ENCODE measurements at places on chromosomes 12 and 14. TPM values are rescaled to one million over a fixed set of nuclear protein-coding genes. Genes with fewer than 3 reads are reported as not detected.

DNA sequence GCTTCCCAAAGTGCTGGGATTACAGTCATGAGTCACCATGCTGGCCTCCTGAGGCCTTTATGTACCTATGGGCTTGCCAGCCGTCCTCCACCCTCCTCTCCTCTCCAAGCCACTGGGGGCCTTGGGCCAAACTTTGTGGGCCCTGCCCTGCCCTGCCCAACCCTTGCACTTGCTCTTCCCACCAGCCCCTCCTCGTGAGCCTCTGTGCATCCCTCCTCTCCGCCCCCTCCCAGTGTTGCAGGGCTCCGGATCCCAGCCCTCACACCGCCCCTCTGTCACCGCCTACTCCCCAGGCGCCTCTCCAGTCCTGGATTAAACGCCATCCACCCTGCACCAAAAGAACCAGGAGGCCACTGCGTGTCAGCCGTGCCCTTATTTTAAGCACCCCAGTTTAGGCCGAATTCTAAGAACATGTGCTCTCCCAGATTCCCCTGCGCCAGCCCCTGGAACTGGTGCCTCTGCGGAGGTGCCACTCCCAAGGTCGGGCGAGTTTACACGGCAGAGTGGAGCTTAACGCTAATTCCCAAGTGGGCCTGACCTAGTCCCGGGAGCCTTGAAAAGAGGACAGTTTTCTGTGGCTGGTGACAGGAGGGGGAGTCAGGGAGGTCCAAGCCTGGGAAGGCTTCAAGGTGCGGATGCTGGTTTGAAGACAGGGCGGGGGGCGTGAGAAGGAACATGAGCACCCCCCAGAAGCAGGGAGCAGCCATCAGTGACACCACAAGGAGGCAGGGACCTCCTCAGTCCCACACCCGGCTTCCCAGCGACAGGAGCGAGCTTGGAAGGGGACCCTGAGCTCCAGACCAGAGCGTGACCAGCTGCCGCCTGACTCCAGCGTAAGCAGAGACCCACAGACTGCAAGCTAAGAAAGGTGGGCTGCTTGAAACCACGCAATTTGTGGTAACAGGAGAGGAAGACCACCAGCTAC, 21.2 kb upstream of the CDCA4 start:
- no peak overlapping the region for H3K4me3 ChIP-seq
- peak overlapping the region; percentile 33 for H3K27ac ChIP-seq
- H3K36me3 ChIP-seq: no peaks in the 10 kb centered on the region

DNA sequence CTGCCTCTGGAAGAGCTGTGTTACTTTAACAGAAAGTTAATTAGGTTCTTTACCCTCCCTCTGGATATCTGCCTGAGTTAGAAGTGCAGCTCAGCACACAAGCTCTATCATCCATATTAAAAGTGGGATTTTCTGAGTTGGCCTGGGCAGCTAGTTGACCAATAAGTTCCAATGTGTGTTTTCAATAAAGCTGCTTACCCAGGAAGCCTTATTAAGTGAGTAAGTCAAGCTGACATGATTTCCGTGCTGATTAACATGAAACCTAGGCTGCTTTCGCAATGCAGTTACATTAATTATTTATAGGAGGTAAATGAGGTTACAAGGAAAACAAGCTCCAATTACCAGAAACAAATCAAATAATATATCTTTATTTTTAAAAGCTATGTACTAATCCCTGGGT, 4.8 kb downstream of the NEUROD4 start:
- peaks cover under 1% of the 10 kb centered on the region for H3K4me1 ChIP-seq
- H3K36me3 ChIP-seq: no peaks in the 10 kb centered on the region
- DNase-seq: no peak
- no peak overlapping the region for H3K4me3 ChIP-seq
- peaks cover 44% of the 10 kb centered on the region for H3K27me3 ChIP-seq

GRCh38 chr12:77042833-77043232, 22.5 kb downstream of the E2F7 start:
- no peaks in the 10 kb centered on the region for H3K27me3 ChIP-seq
- H3K4me1 ChIP-seq: no peaks in the 10 kb centered on the region
- H3K4me3 ChIP-seq: no peak overlapping the region
- DNase-seq: no peak
- peaks cover 43% of the 10 kb centered on the region for H3K36me3 ChIP-seq

The LALBA gene
- total RNA-seq: not detected

- no peaks in the 10 kb centered on the region for H3K4me1 ChIP-seq
- no peak overlapping the region for H3K4me3 ChIP-seq
- DNase-seq: no peak
Measured at GRCh38 chr14:54317391-54317790, 79.4 kb upstream of the CDKN3 start.

- no peak overlapping the region for H3K27ac ChIP-seq
- DNase-seq: no peak
- H3K27me3 ChIP-seq: no peaks in the 10 kb centered on the region
Measured at GRCh38 chr12:108747563-108747962, 16.2 kb upstream of the CORO1C start.

DNA sequence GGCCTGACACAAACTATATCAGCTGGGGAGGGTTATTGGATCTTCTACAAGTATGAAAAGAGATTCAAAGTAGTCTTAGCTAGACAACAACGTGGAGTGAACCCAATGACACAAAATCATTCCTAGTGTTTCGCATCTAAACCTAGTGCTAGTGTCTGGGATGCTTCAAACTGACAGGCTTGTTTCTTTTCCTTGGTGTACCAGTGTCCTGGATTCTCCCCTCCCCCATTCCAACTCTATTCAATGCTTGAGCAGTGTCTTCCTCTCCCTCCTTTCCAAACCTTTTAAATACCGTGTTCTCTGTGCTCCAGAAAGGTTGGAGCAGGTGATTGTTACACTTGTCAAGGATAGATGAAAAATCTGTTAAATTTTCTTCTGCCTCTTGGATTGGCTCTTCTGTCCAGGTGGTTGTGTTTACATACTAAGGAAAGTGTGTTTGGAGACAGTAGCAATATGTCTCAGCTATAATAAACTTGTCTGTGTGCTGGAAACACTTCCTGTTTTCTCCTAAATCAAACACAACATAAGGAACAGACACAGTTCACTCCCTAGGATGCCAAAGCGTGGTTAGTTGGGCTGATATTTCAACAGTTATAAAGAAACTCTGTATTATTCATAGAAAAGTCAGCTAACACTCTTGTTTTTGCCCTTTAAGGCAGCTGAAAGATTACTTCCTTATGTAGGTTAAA, 14.4 kb upstream of the GUCY2C start:
- no peak overlapping the region for H3K4me3 ChIP-seq
- peak overlapping the region; percentile 4 for H3K27ac ChIP-seq
- peaks cover 2% of the 10 kb centered on the region for H3K36me3 ChIP-seq
- peaks cover 56% of the 10 kb centered on the region for H3K4me1 ChIP-seq
- peaks cover 52% of the 10 kb centered on the region for H3K27me3 ChIP-seq

GRCh38 chr12:18421867-18422266, 160.5 kb downstream of the PIK3C2G start:
- H3K27ac ChIP-seq: no peak overlapping the region
- peaks cover 6% of the 10 kb centered on the region for H3K36me3 ChIP-seq
- H3K27me3 ChIP-seq: no peaks in the 10 kb centered on the region

- no peak overlapping the region for H3K27ac ChIP-seq
- no peaks in the 10 kb centered on the region for H3K27me3 ChIP-seq
- H3K4me1 ChIP-seq: peaks cover 6% of the 10 kb centered on the region
- no peak overlapping the region for H3K4me3 ChIP-seq
- no peaks in the 10 kb centered on the region for H3K36me3 ChIP-seq
- no peak for DNase-seq
Measured at GRCh38 chr14:50041980-50042379, 74.4 kb downstream of the VCPKMT start.

DNA sequence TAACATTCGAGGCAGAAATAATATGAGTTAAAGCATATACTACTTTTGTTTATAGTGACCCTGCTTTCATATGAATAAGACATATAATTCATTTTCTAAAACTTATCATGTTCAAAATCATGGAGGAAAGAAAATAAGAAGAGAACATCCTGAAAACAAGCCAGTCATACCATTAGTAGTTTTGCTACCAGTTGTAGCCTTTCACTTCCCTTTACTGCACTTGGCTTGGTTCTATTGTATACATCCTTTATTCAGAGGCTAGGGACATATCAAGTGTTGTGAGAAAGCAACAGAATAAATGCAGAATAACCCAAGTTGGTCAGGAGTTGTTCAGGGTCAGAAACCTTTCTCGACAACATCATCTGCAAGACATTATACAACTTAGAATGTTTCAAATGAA, 598.7 kb downstream of the SOX5 start:
- DNase-seq: no peak
- no peaks in the 10 kb centered on the region for H3K36me3 ChIP-seq
- no peaks in the 10 kb centered on the region for H3K4me1 ChIP-seq
- no peak overlapping the region for H3K27ac ChIP-seq
- no peak overlapping the region for H3K4me3 ChIP-seq
- H3K27me3 ChIP-seq: no peaks in the 10 kb centered on the region

DNA sequence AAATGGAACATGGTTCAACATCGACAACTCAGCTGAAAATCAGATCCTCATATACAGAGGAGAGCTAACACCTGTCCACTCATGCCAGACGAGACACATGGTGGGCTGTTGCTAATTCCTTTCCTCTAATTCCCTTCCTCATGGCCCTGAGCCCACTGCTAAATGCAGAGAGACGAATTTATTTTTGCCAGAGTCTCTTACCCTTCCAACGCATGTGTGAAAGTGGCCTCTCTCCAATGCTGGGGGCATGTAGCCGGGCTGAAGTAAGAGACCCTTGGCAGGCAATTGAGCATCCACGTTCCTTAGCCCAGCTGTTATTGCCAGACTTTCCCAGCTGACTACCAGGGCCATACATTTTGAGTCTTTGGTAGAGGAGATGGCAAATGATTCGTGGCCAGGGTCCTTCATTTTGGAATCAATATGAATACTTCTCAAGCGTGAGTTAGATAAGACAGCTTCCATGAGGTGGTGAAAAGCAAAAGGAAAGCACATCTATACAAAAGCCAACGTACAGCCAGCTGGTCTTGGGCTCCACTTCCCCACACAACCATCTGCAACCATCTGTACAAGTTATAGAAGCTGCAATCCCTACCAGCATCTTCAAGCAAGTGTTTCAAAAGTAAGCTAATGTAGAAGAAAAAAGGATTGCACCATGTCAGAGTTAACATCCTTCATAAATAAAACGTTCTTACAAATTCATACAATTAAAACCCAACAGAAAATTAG, 28.6 kb downstream of the CORO1C start:
- H3K36me3 ChIP-seq: peaks cover 18% of the 10 kb centered on the region
- no peak for DNase-seq
- H3K27ac ChIP-seq: peak overlapping the region; percentile 12
- H3K4me3 ChIP-seq: no peak overlapping the region
- H3K4me1 ChIP-seq: peaks cover 37% of the 10 kb centered on the region
